ENCODE measurements at places on chromosomes 1 and 21. TPM values are rescaled to one million over a fixed set of nuclear protein-coding genes. Genes with fewer than 3 reads are reported as not detected.
A peak's percentile ranks its signal among the peaks of the same experiment; 100 is the strongest.

DNA sequence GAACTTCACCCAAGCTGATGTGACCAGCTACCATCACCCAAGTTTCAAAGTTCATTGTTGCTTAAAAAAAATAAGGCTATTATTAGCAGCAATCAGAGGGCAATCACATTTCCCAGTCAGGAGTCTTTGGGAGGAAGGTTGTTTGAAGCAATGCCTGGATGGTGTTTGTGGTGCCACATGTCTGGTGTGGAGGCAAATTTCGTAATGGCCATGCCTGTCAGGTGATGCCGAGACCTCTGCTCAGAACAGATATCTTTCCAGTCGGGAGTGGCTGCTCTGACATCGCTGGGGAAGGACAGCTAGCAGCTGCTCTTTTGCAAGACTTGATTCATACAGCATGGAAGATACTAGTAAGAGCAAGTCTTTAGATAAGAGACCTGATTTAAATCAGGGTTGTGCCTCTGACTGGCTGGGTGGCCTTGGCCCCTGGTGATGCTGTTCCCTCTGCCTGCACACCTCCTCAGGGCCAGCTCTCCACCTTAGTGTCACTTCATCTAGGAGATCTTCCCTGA is 187.8 kb upstream of the JUN start:
- DNase-seq = no peak

GRCh38 chr1:111372336-111372965 is 55.1 kb downstream of the OVGP1 start:
- no peak for DNase-seq

The GPR3 gene
- 2.0 TPM for total RNA-seq

The IFI44 gene
- total RNA-seq = 171 TPM

- no peak for DNase-seq
Observed at GRCh38 chr21:20592463-20592862, 405.7 kb upstream of the NCAM2 start.

The BRINP2 gene
- 0.69 TPM for total RNA-seq

DNA sequence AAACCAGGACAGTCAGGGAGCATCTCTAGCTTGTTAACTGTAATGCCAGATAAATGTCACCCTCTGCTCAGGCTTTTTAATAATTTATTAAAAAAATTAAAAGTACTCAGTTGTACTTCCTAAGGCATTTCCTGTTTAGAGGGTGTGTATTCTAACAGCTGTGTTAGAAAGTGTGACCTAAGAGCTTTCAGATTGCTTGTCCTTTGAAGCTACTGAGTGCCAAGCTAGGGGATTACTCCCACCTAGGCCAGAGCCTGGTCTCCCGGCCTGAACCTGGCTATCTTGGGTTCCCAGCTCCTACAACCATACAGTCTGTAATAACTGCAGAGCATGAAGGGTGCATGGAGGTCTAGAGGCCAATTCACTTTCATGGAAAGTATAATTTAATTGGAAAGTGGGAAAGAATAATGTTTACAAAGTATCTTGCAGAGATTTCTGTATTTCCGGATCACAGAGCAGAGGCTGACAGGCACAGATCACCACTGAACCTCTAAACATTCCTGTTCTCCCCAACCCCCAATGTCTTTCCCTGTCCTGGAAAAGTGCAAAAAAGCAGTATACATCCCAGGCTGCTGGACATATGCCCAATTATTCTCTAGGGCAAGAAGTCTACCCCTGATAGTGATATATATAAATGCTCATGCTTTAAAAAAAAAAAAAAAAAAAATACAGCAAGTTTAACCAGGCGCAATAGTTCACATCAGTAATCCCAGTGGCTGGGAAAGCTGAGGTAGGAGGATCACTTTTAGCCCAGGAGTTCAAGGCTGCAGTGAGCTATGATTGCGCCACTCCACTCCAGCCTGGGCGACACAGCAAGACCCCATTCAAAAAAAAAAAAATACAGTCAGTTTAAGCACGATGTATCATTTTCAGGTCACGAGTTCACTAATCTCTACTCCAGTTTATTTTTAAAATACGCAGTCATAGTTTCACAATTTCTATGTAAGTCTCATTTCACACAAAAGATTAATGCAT is 36.7 kb upstream of the RAP1A start:
- no peak for DNase-seq

The SLC44A3 gene
- total RNA-seq = 0.80 TPM

GRCh38 chr1:2544093-2544874 is 11.9 kb upstream of the TNFRSF14 start:
- DNase-seq = no peak

DNA sequence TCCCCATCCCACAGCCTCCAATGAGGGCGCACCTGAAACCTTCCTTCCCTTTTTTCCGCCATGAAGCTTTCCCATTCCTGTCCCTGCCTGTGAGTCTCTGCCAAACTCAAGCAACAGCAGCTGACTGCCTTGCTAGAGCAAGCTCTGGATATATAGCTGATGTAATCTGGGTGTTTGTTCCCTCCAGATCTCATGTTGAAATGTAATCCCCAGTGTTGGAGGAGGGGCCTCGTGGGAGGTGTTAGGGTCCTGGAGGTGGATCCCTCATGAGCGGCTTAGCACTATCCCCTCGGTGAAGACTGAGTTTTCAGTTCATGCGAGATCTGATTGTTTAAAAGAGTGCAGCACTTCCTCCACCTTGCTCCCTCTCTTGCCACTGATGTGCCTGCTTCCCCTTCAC is 204.4 kb upstream of the MAP1LC3C start:
- DNase-seq = no peak

GRCh38 chr1:195530961-195531360 is 1077.3 kb downstream of the KCNT2 start:
- peak; percentile 2 for DNase-seq

DNA sequence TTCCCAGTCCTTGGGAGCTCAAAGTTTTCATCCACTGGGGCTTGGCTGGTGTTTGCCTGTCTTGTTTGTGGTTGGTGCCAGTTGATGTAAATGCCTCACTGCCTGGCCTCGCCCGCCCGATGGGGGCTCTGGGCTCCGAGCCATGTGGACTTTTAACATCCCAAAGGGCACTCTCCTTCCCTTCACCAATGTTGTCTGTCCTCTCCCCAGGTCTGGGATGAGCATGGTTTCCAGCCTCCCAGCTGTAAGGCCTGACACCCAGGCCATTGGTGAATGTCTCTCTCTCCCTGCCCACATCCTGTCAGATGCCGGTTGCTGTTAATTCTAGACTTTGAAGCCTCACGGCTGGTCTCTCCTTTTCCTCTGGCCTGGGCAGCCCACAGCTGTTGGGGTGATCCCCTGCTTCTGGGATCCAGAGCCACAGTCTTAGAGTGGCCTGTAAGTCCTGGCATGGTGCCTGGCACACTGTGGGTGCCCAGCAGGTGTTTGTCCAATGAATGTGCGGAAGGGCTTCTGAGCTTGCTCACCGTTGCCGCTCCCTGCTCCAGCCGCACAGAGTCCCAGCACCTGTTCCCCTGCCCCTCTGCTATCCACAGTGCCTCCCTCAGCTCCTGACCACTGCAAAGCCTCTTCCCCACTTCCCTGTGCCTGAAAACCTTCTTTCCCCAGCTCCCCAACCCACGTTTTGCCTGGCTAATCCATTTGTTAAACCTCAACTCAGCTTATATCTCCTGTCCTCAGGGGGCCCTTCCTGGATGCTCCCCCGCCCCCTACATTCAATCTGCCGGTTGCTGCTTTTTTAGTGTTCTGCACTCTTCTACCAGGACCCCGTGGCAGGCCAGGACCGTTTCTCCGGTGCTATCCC is 3.3 kb upstream of the C1orf174 start:
- no peak for DNase-seq

The STMN1 gene
- total RNA-seq = 396 TPM

- no peak for DNase-seq
Observed at GRCh38 chr1:65744731-65745130, 48.0 kb upstream of the PDE4B start.

GRCh38 chr1:150808846-150809245 is 786 bp upstream of the CTSK start:
- DNase-seq = no peak

DNA sequence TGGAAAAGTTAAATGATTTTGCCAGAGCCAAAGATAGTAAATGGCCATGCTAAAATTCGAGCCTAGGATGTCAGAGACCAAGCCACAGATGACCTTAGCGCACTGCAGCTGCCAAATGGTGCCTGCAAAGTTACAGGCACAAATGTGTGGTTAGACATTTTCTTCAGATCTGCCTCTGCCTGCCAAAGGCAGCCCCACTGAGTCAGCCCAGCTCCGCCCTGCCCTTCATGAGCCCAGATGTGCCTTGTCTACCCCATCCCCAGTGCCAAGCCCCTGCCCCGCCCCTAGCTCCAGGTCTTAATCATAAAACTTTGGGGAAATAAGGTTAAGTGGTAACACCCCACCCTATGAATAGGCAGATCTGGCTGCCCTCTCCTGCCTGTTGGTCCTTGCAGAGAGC is 105.9 kb downstream of the DTL start:
- no peak for DNase-seq

DNA sequence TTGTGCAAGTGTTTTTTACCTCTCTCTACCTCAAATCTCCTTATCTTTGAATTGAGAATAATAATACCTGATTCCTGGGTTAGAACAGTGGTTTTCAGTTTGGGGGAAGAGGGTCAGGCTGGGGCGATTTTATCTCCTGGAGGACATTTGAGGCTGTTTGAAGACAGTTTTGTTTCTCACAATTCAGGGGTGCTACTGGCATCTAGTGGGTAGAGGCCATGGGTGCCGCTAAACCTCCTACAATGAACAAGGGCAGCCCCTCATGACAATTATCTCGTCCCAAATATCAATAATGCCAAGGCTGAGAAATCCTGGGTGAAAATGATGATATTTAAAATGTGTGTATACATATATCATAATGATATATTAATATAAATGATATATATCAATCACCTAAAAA is 139.1 kb upstream of the USH2A start:
- no peak for DNase-seq

DNA sequence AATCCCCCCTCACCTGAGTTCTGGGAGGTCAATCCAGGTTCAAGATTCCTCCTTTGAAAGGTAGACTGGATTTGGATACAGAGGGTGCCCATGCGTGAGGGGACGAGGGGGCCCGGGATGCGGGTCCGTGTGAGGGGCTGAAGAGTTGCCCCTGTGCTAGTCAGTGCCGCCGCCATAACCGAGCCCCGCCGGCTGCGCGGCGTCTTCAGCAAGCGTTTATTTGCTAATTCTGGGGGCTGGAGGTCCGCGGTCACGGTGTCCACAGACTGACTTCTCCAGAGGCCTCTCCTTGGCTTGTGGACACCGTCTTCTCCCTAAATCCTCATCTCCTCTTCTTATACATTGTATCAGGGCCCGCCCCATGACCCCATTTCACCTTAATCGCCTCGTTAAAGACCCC is 20.9 kb upstream of the SAMD11 start:
- DNase-seq = no peak

The FABP3 gene
- not detected for total RNA-seq

DNA sequence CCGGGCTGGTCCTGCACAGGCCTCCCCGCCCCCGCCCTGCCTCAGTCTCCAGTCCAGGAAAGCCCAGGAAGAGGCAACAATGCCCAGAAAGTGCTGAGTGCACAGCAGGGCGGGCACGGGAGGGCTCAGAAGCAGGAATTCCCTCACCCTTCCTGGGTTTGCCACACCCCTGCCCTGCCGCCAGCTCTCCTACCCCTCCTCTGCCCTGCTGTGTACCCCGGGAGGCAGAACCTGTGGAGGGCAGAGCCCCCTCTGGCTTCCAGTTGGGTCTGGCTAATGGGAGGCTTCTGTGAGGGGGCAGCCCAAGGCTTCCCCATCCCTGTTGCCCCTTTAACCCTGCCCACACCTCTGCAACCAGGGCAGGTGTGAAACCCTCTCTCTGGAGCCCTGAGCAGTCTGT is 47.5 kb upstream of the CSF3R start:
- DNase-seq = no peak

GRCh38 chr21:45380566-45380965 is 24.4 kb upstream of the COL18A1 start:
- no peak for DNase-seq

DNA sequence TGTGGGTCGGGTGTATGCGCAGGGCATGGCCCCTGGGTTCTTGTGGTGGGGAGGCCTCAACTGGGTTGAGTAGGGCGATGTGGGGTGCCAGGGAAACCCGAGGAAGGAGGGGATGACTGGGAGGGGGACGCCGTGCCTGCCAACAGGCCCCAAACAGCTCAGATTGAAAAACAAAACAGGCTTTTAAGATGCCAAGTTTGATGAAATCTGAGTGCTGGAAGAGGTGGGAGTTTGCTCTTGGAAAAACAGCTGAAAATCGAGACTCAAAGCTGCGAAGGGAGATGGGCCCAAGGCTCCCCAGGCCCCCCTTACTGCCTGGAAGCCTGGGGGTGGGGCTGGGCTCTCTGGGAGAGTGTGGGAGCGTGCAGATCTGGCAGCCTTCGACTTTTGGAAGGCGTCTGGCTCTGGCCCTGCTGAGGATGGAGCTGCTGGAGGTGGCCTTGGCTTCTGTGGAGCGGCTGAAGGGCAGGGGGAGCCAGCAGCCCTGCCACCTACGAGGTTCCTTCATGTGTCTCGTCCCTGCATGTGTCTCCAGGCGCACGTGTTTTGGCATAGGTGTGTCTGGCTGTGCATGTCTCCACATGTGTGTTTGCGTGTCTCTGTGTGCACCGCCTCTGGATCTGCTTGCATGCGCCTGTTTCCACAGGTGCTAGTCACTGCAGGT is 33.3 kb downstream of the PTPRF start:
- DNase-seq = no peak

GRCh38 chr1:84830136-84830535 is 62.9 kb downstream of the LPAR3 start:
- DNase-seq = no peak

GRCh38 chr1:165551469-165551868 is 7.7 kb downstream of the LRRC52 start:
- no peak for DNase-seq

DNA sequence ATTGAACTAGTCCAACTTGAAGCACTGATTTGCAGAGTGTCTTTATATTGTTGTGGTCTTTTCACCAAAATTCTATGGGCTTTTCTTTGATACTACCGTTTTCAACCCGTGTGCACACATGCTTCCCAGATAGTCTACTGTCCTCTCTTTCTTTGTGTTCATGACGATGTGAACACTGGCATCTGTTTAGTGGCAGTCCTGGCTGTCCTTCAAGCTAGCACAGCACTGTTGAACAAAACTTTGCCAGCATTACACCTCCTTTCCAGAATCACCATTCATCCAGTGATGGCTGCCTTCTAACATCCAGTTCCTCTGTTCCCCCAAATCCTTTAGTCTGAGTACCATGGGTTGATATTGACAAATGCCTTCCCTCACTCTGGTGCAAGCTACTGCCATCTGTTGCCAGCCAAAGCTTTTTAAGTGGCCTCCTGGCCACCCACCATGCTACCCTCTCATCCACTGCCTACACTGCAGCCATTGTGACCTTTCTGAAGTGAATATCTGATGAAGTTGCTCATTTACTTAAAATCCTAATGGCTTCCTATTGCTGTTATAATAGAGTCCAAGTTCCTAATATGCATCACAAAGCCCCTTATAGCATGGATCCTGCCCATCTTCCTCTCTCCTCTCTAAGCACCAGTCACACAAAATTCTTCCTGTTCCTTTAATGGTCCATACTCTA is 94.3 kb downstream of the NIBAN1 start:
- DNase-seq = no peak

DNA sequence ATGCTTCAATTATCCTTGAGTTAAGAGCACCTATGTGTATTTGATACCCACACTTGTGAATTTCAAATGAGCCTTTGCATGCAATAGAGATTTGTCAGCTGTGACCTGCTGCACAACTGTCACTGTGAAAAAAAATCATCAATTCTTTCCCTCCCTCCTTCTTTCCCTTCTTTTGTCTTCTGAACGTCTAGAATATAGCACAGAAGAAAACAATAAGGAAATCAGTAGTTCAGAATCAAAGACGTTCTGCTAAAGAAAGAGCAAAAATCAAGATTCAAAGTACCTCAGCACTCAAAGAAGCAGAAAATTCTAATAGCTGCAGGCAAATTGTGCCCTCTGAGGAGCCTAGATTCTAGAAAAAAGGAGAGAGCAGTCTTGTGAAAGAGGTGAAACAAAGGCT is 1.7 kb upstream of the FMN2 start:
- no peak for DNase-seq

- no peak for DNase-seq
Observed at GRCh38 chr1:56591909-56592308, 12.5 kb upstream of the PLPP3 start.
